ENCODE measurements at places on chromosomes 5 and 9. TPM values are rescaled to one million over a fixed set of nuclear protein-coding genes. Genes with fewer than 3 reads are reported as not detected.

- DNase-seq: no peak
Measured at GRCh38 chr9:19140259-19140658, 13.0 kb upstream of the PLIN2 start.

DNA sequence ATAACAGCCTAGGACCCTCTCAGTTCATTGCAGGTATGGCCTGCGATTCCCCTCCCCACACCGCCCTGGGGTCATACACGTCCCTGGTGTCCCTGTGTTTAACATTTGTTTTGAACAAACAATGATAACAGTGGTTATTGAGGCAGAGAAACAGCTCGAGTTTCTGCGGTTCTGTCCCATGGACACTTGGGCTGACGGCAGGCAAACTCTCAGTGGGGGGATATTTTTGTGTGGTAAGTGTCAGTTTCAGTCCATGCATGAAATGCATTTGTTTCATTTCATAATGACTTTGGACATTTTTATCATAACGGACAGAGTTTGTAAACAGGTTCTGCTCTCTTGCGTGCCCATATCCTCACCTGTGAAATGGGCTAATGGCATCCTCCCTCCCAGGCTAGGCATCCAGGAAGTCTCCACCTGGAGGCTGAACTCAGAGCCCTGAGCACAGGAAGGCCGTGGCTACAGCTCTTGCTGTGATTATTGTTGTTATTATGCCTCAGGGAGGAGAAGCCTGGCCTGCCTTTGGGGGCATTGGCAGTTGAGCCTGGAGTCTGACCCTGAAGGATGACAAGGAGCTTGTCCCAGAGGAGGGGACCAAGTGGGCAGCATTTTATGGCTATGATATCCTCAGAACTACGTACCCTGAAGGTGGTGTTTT is 190.9 kb downstream of the GADD45G start:
- DNase-seq: no peak

GRCh38 chr5:129903466-129904101 is 681 bp upstream of the CHSY3 start:
- DNase-seq: peak; percentile 30

GRCh38 chr5:178282391-178282790 is 49.8 kb upstream of the PHYKPL start:
- DNase-seq: no peak

- no peak for DNase-seq
Measured at GRCh38 chr5:179224741-179225140, 120.5 kb downstream of the ADAMTS2 start.

Gene FAM151B
- total RNA-seq: not detected

Measured in GM23338 (cell line).